ENCODE measurements at places on chromosomes 1 and 21. TPM values are rescaled to one million over a fixed set of nuclear protein-coding genes. Genes with fewer than 3 reads are reported as not detected.

- no peak for DNase-seq
- no peaks in the 10 kb centered on the region for H3K27me3 ChIP-seq
- no peaks in the 10 kb centered on the region for H3K36me3 ChIP-seq
- H3K27ac ChIP-seq, result no peak overlapping the region
- H3K4me3 ChIP-seq, result no peak overlapping the region
- peaks cover 18% of the 10 kb centered on the region for H3K4me1 ChIP-seq
Measured at GRCh38 chr1:153353226-153353947, 4.3 kb upstream of the S100A9 start.

GRCh38 chr1:41547781-41548560 is 63.5 kb upstream of the EDN2 start:
- no peak overlapping the region for H3K27ac ChIP-seq
- H3K36me3 ChIP-seq, result peaks cover 5% of the 10 kb centered on the region
- DNase-seq, result no peak
- H3K4me1 ChIP-seq, result no peaks in the 10 kb centered on the region

- no peak for DNase-seq
- no peak overlapping the region for H3K27ac ChIP-seq
- no peak overlapping the region for H3K4me3 ChIP-seq
- H3K4me1 ChIP-seq, result no peaks in the 10 kb centered on the region
- no peaks in the 10 kb centered on the region for H3K27me3 ChIP-seq
- H3K36me3 ChIP-seq, result no peaks in the 10 kb centered on the region
Measured at GRCh38 chr1:5376538-5377247, 615.5 kb downstream of the NPHP4 start.

- peaks cover 8% of the 10 kb centered on the region for H3K36me3 ChIP-seq
- no peak for DNase-seq
- peaks cover 56% of the 10 kb centered on the region for H3K4me1 ChIP-seq
- no peaks in the 10 kb centered on the region for H3K27me3 ChIP-seq
- H3K4me3 ChIP-seq, result no peak overlapping the region
Measured at GRCh38 chr1:155540000-155540874, 22.4 kb downstream of the ASH1L start.

- no peak overlapping the region for H3K27ac ChIP-seq
- DNase-seq, result no peak
- H3K36me3 ChIP-seq, result no peaks in the 10 kb centered on the region
- H3K4me3 ChIP-seq, result no peak overlapping the region
- no peaks in the 10 kb centered on the region for H3K27me3 ChIP-seq
Measured at GRCh38 chr1:55987491-55988249, 591.7 kb downstream of the PLPP3 start.

- no peak overlapping the region for H3K4me3 ChIP-seq
- DNase-seq, result peak; percentile 6
- H3K27ac ChIP-seq, result no peak overlapping the region
- peaks cover 4% of the 10 kb centered on the region for H3K27me3 ChIP-seq
- H3K36me3 ChIP-seq, result no peaks in the 10 kb centered on the region
Measured at GRCh38 chr1:5637171-5637570, 355.1 kb downstream of the NPHP4 start.

- no peaks in the 10 kb centered on the region for H3K27me3 ChIP-seq
- no peak for DNase-seq
- H3K27ac ChIP-seq, result no peak overlapping the region
- no peaks in the 10 kb centered on the region for H3K4me1 ChIP-seq
- no peaks in the 10 kb centered on the region for H3K36me3 ChIP-seq
Measured at GRCh38 chr1:16180291-16180824, 24.5 kb upstream of the EPHA2 start.

DNA sequence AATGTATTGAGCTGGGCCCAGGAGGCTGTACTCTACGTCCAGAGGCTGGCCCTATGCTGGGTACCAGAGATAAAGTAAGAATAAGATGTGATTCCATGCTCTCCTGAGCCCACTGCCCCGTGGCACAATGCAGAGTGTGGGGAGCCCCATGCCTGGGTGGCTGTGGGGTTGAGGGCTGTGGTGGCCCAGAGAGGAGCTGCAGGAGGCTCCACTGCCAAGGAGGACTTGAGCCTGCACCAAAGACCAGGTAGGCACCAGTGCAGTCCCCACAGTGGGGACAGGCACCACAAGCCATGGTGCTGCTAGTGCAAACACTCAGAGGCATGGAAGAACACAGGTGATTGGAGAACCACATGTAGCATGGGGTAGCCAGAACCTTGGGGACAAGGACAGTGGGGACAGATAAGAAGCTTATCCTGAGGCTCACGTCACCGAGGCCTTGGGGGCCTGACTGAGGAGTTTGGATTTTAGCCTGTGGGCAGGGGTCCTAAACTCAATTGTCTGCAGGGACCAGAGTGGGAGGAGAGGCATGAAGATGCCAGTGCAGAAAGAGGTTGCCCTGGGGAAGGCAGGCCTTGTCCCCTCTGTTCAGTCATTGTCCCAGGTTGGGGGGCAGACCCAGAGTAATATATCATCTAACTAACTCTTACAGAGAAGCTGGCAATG is 21.9 kb upstream of the EPS8L3 start:
- H3K4me1 ChIP-seq, result peaks cover 38% of the 10 kb centered on the region
- H3K27me3 ChIP-seq, result no peaks in the 10 kb centered on the region
- no peak overlapping the region for H3K27ac ChIP-seq
- DNase-seq, result no peak
- H3K36me3 ChIP-seq, result no peaks in the 10 kb centered on the region
- H3K4me3 ChIP-seq, result no peak overlapping the region

DNA sequence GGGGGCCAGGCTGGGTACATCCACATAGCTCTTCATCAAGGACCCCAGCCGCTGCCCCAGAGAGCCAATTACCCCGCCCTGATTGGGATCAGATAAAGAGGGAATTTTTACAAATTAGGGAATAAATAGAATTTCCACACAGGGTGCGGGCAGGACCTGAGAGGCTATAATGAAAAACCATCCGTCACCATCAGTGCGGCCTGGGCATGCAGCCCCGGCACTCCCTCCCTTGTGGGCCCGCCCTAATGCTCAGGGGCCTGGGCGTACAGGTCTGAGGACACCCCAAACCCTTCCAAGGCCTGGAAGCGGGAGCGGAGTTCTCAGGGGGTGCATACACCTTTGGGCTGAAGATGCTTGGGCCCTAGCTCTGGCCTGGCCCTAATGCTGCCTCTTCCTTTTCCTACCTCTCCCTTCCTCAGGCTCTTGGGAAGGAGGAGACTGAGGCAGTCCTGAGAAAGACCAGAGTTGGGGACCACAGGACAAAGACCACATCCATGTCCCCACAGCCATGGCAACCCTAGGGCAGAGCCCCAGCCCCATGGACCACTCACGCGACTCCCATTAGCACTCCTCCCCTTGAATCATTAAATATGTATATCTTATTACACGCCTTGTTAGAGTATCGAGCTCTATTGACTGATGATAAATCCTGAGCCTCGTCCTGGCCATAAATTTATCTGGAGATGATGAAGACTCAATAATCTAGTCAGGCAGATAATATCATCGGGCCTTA is 16.3 kb downstream of the DMAP1 start:
- H3K27me3 ChIP-seq, result no peaks in the 10 kb centered on the region
- H3K4me3 ChIP-seq, result no peak overlapping the region
- H3K27ac ChIP-seq, result no peak overlapping the region

DNA sequence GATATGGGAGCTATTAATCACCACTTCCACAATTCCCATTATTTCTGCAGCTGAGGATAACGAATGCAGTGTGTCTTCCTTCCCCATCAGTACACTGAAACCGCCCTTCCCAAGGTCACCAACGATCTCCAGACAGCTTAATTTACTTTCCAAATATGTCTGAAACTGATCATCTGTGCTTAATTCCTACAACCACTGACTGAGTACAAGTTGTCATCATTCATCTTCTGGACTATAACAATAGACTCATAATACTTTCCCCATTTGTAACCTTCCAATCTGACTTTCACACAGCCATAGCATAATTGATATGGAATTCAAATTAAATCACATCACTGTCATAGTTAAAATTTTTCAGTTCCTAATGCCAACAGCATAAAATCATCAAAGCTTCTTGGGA is 17.4 kb downstream of the DNM3 start:
- no peak overlapping the region for H3K4me3 ChIP-seq
- H3K27me3 ChIP-seq, result no peaks in the 10 kb centered on the region
- DNase-seq, result no peak

- peak overlapping the region; percentile 51 for H3K27ac ChIP-seq
- peak overlapping the region; percentile 78 for H3K4me3 ChIP-seq
- no peaks in the 10 kb centered on the region for H3K27me3 ChIP-seq
- DNase-seq, result no peak
- peaks cover 80% of the 10 kb centered on the region for H3K4me1 ChIP-seq
Measured at GRCh38 chr1:19484338-19484797, 971 bp downstream of the CAPZB start.

DNA sequence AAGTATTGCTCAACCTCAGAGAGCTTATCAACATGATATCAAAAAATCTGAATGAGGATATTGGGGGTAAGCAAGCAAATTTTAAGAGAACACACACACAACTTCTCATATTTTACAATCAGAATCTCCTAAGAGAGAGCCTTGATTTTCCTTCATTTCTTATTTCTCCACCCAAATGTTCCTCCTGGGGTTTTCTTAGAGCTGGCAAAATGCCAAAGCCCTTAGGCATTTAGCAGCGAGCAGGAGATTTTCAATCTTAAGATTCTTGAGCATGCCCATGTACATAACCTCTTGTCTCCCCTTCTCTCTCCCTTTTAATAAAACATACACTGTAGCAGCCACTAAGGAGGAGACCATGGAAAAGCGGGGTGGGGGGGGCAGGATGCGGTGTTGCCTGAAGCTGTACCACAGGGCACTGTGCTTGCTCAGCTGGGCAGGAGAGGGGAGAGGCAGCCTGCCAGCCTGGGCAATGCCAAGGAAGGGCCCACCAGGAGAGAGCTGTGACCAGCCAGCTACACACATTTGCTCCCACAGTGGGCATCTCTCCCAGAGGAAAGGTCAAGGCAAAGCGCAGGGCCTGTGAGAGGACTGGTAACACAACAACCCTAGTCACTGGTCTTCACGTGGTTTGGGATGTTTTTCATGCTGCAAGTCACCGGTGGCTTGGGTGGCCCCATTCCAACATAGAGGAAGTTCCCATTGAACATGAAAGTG is 4.3 kb downstream of the BRINP2 start:
- DNase-seq, result no peak
- H3K27me3 ChIP-seq, result peaks cover 23% of the 10 kb centered on the region

DNA sequence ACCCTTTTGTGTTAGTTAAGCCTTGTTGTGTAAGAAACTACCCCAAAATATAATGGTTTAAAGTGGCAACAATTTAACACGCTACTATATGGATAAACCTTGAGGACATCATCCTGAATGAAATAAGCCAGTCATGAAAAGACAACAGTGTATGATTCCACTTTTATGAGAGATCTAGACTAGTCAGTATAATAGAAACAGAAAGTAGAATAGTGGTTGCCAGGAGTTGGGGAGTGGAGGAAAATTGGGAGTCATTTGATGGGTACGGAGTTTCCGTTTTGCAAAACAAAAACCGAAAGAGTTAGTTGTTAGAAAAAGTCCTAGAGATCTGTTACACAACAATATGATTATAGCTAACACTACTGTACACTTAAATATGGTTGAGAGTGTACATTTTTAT is 16.0 kb upstream of the CHIA start:
- no peak overlapping the region for H3K27ac ChIP-seq
- H3K4me3 ChIP-seq, result no peak overlapping the region

GRCh38 chr1:20223551-20224419 is 37.5 kb upstream of the PLA2G2C start:
- H3K27me3 ChIP-seq, result peaks cover 23% of the 10 kb centered on the region
- H3K27ac ChIP-seq, result no peak overlapping the region
- no peak overlapping the region for H3K4me3 ChIP-seq
- H3K36me3 ChIP-seq, result no peaks in the 10 kb centered on the region
- no peaks in the 10 kb centered on the region for H3K4me1 ChIP-seq

DNA sequence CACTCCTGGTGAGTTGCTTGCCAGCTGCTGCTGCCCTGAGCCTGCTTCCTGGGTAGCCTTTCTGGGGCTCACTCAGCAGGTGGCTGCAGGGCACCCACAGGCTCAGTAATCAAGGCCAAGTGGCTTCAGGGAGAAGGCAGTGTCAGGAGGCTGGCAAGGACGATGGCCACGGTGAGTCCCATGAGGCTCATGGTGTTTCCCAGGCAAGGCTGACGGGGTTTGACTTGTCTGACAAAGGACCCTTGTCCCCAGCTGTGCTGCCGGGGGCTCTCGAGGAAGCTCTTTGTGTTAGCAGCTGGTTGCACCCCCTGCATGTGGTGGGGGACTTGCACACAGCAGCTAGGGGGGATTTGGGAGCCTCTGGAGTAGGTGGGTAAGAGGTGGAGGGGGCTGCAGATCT is 190.5 kb upstream of the C1orf174 start:
- DNase-seq, result no peak
- H3K36me3 ChIP-seq, result no peaks in the 10 kb centered on the region
- H3K4me3 ChIP-seq, result no peak overlapping the region
- no peaks in the 10 kb centered on the region for H3K4me1 ChIP-seq
- H3K27ac ChIP-seq, result no peak overlapping the region

DNA sequence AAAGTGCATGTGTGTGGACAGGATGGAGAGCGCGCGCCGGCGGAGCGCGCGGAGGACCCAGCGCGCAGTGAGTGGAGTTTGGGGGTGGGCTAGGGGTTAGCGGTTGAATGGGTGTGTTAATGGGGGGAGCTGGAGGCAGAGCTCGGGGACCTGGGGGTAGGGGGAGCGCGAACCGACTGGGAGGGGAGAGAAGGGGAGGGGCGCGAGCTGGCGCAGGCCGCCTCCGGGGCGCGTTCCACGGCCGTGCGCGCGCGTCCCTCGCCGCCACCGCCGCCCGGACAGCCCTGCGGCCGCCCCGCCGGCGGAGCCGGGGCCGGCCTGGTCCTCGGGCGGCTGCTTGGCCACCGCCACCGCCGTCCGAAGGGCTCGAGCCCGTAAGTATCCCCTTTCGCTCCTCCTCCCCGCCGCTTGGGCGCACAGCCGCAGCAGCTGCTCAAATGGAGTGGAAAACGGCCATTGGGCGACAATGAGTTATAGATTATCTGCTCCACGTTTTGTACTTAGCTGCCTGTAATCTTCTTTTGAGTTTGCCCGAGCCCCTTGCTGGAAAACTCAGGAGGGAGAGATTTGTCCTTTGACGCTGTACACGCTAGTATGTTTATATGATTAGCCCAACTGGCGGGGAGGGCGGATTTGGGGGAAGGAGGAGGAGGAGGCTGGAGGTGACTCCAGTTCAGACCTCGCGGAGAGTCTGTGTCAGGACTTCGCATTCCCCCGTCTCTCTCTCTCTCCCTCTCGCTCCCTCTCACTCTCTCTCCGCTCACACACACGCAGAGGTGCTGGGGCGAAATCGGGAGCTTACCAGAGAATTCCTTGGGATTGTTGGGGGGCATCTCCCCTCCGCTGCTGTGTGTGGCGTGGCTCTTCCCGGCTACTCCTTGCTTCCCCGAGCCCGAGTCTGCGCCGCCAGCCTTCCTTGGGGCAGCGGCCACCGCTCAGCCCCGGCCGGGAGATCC is at the start of gene ADGRL2:
Gene ADGRL2 (plus strand): TSS at position 240 of the 956 bp plus-strand sequence. CDS start 36,051 bp downstream, outside the sequence.
- H3K4me3 ChIP-seq, result no peak within 1 kb of the TSS
- peaks cover 56% of the 10 kb centered on the region for H3K27me3 ChIP-seq
- DNase-seq, result no peak
- H3K36me3 ChIP-seq, result no peaks in the 10 kb centered on the region
- H3K4me1 ChIP-seq, result no peaks in the 10 kb centered on the region
- no peak within 1 kb of the TSS for H3K27ac ChIP-seq

- no peak overlapping the region for H3K4me3 ChIP-seq
- no peak for DNase-seq
- H3K36me3 ChIP-seq, result no peaks in the 10 kb centered on the region
- no peaks in the 10 kb centered on the region for H3K4me1 ChIP-seq
- H3K27ac ChIP-seq, result no peak overlapping the region
Measured at GRCh38 chr1:214571281-214571680, 19.9 kb upstream of the PTPN14 start.

The TTC22 gene
- 4.5 TPM for total RNA-seq

The KANK4 gene
- total RNA-seq, result not detected

The CNR2 gene
- 0.05 TPM for total RNA-seq

The NUAK2 gene
- total RNA-seq, result 15.3 TPM

The TRABD2B gene
- not detected for total RNA-seq

The SASS6 gene
- total RNA-seq, result 1.8 TPM

The LCE2B gene
- not detected for total RNA-seq

The KRTAP10-10 gene
- total RNA-seq, result not detected

The ZBTB40 gene
- total RNA-seq, result 30.6 TPM

The FAM72B gene
- 0.47 TPM for total RNA-seq
